ENCODE measurements at places on chromosomes 4 and X.

DNA sequence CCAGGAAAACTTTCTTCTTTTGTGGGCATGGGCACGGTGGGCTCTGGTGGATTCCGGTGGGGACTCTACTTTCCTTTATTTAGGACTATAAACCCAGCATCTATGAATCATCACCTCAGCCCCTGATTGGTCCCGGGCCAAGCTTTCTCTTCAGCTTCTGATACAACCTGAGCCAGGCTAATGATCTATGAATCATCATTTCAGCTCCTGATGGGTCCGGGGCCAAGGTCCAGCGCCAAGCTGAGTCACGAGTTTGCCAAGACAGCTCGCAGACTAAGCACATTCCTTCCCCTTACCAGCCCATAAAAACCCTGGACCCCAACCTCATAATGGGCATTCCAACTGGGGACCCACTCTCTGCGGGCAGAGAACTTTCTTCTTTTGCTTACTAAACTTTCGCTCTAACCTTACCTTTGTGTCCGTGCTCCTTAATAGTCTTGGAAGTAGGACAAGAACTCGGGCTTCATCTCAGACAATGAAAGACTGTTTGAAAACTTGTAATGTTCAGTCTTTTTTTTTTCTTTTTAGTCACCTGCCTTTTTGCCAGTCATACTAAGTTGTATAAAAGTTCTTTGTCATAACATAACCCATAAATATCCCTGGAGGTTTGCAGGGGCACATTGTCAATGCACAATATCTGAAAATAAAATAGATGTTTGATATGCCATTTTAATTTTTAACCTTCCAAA lies 904.9 kb upstream of the EPHA5 start:
- no peak for DNase-seq

GRCh38 chr4:168507178-168507815 lies 10.4 kb downstream of the PALLD start:
- DNase-seq: no peak

DNA sequence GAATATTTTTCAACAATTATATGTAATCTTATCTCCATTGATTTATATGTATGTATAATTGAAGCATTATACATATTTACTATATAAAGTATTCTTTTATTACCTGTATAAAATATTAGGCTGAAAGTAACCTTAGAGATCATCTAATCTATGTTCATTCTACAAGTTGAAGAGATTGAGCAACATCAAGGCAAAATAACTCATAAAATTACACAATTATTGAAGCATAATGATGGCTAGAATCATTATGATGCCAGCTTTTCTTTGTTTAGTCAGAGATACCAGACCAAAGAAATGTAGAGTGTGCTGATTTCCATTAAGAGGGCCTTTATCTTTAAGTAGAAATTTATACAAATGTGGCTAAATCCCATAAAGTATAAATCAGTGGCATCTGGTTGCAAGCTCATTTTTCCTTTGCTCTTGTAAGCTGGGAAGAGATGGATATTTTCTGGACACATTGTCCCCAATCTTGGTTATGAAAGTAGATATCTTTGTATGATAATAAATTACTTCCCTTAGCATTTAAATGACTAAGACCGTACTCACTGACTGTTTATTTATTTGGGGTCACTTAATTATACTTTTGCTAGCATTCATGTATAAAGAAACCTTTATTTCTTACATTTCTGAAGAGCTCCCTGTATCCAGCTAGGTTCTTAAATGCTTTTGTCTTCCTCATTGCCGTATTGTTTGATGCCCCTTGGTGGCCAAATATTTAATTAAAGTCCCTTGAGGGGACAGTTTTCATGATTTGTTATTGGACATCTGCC lies 339.8 kb downstream of the PCDH7 start:
- DNase-seq: no peak

GRCh38 chr4:177557416-177557815 lies 115.2 kb upstream of the AGA start:
- no peak for DNase-seq

- DNase-seq: no peak
Measured at GRCh38 chrX:148572337-148572736, 71.9 kb downstream of the AFF2 start.

DNA sequence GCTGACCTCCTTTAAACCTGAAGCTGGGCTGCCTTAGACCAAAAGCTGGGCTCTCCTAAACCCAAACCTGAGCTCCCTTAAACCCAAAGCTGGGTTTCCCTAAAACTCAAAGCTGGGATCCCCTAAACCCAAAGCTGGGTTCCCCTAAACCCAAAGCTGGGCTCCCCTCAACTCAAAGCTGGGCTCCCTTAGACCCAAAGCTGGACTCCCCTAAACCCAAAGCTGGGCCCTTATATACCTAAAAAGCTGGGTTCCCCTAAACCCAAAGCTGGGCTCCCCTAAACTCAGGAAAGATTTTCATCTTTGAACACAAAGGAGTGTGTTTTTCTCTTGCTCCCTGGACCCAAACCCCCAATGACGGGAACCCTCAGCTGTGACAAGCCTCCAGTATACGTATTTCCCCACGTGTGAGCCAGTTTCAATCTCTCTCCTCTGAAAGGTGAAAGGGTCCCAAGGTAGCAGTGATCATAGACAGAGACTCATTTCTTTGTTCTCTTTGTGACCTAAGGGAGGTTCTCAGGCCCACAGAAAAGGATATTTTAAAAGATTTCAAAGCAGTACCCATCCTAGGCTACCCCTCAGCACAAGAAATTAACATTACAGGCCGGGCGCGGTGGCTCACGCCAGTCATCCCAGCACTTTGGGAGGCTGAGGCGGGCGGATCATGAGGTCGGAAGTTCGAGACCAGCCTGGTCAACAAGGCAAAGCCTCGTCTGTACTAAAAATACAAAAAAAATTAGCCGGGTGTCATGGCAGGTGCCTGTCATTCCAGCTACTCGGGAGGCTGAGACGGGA lies 31.3 kb upstream of the ASMTL start:
- no peak for DNase-seq

GRCh38 chr4:106618956-106619355 lies 250.4 kb upstream of the GIMD1 start:
- DNase-seq: no peak

DNA sequence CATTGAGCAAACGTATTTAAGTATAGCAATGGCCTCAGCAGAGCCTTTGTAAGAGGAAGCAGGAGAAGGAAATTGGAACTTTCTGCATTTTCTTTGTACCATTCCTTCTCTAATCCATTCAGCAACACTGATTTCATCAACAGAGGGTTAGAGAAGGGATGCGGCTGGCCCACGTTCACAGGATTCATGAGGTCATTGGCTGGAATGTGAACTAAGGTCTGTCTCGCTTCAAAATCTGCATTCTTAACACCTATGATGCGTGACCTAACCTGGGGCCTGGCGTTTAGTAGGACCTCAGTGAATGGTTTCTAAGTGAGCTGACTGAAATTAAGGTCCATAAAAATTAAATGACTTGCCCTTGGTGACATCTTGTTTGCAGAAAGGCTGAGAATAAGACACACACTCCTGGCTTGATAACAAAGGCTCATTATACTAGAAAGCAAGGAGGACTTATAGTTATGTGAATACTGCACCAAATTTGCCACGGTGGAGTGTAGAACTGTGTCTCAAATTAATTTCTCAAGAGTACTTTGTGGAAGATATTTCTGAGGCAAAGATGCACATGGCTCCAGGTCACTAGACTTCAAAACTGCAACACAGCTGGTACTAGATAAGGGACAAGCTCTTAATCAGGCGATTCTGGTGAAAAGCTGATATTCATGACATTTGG lies 25.4 kb downstream of the FGFBP1 start:
- DNase-seq: no peak

Measured in natural killer cell treated with Interleukin-12 subunit alpha and Interleukin-12 subunit beta and Interleukin-15 and Interleukin-18, amount 100 ng/mL, for 72 hours (primary cell).